Large intestine (tissue), 12 donors: ENCODE measurements at places on chromosomes 2 and 18. TPM values are rescaled to one million over a fixed set of nuclear protein-coding genes. Genes with fewer than 3 reads are reported as not detected.
A peak's percentile ranks its signal among the peaks of the same experiment; 100 is the strongest.

DNA sequence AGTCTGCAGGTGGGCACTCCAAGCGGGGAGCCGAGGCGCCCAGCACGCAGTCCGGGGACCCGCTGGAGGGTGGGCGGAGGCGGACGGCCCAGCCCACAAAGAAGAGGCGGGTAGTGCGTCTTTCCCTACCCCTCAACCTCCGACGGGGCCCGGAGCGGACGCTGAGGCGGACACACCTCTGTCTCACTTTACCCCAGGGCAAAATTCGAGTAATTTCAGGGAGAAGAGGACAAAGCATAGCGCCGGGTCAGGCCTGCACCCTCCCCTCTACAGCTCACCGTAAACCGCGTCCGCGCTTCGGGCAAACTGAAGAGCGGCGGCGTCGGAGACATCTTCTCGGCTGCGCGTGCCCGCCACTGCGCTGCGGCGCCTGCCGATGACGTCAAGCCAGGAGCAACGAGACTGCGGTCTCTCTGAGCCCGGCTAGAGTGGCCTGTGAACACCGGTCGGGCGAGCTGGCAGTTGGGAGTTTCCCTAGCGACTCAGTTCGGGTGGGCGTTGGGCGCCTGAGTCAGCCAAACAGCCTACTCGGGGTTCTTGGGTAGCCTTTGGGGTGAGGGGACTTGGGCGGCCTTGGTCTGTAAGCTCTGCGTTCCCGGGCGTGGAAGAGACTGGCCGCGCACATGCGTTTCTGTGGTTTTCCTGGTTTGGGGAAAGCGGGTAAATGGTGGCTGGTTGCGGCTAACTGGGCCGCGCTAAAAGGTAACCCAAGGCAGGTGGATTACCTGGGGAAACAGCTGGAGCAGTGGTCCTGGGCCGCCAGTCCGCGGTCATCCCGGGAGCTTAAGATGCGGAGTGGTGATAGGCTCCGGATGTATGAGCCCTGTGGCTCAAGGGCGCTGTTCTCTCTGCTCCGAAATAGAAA is at the start of gene THOC1:
Gene THOC1 (minus strand): TSS at position 360 of the 865 bp plus-strand sequence. CDS start 28 bp downstream, at position 332.
- H3K27ac ChIP-seq = peak within 1 kb of the TSS; percentile 93
- no peaks in the 10 kb centered on the region for H3K27me3 ChIP-seq
- H3K36me3 ChIP-seq = peaks cover 11% of the 10 kb centered on the region
- H3K4me3 ChIP-seq = peak within 1 kb of the TSS; percentile 96
- peaks cover 10% of the 10 kb centered on the region for H3K4me1 ChIP-seq
- DNase-seq = peak; percentile 96

- no peaks in the 10 kb centered on the region for H3K36me3 ChIP-seq
- no peak for DNase-seq
- H3K4me1 ChIP-seq = no peaks in the 10 kb centered on the region
- no peak overlapping the region for H3K27ac ChIP-seq
- no peak overlapping the region for H3K4me3 ChIP-seq
These were observed 129.0 kb downstream of the ICOS start for GRCh38 chr2:204065566-204065965.

DNA sequence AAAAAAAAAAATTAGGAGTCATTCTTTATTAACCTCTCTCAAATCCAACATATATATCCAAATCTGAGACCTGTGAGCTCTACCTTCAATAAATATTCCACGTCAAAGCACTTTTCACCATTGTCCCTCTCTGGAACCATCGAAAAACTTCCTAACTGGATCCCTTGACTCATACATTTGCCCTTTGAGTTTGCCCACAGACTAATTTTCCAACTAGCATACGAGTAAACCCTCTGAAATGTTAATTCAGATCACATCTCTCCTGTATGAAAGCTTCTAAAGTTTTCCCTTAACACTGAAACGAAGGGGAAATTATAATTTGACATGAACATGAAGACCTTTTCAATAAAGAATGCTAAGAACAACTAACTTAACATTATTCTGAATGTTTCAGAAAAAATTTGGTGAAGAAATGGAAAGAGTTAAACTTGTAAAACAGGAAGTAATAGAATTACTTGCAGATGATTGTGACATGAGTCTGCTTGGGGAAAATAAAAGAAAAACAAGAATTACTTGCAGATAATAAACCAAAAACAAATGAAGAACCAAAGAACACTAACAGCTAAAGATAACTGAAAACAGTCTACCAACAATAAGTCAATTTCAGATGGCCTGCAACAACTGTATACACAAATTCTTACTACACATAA is 110.6 kb downstream of the C2orf74 start:
- no peak for DNase-seq
- no peaks in the 10 kb centered on the region for H3K27me3 ChIP-seq
- no peak overlapping the region for H3K4me3 ChIP-seq
- H3K36me3 ChIP-seq = peaks cover 27% of the 10 kb centered on the region
- H3K4me1 ChIP-seq = no peaks in the 10 kb centered on the region

DNA sequence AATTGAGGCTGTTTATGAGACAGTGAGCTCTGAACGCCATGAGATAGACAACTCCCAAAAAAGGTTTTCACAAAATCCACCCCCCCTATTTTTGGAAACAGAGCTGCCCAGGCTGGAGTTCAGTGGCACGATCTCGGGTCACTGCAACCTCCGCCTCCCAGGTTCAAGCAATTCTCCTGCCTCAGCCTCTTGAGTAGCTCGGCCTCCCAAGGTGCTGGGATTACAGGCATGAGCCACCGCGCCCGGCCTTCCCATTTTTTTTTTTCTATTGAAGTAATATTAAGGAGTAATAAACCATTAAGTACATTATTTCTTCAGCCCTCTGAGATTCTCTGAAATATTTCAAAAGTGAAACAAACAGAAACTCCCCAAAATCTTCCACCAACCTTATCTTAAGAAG is 252.8 kb upstream of the NETO1 start:
- no peak overlapping the region for H3K4me3 ChIP-seq
- H3K36me3 ChIP-seq = no peaks in the 10 kb centered on the region
- no peak overlapping the region for H3K27ac ChIP-seq
- no peak for DNase-seq

- no peaks in the 10 kb centered on the region for H3K27me3 ChIP-seq
- no peak overlapping the region for H3K4me3 ChIP-seq
- DNase-seq = no peak
These were observed 32.1 kb upstream of the SPAG16 start for GRCh38 chr2:213252206-213252605.

DNA sequence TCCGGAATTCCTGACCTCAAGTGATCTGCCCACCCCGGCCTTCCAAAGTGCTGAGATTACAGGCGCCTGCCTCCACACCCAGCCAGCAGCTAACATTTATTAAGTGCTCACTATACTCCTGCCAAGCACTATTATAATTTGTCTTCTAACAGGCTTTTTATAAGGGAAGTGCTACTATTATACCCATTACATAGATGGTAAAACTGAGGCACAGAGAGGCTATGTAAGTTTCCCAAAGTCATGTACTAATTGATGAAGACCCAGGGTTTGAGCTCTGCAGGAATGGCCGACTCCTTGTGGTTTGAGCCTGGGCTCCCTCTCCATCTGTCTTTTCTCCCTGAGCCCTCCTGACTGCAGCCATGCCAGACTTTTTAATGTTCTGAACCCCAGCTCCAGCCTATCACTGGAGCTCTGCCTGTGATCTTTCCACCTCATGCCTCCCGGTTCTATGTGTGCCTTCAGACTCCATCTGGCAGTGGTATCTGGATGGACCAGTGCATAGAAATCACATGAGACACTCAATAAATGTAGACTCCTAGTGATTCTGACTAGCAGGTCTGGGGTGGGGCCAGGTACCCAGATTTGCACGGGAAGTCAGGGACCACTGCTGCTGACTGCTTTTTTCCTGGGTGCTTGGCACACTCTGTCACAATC is 197.1 kb downstream of the NEDD4L start:
- H3K4me1 ChIP-seq = peaks cover 32% of the 10 kb centered on the region
- no peak overlapping the region for H3K27ac ChIP-seq
- no peak for DNase-seq
- no peak overlapping the region for H3K4me3 ChIP-seq
- H3K36me3 ChIP-seq = peaks cover 9% of the 10 kb centered on the region
- H3K27me3 ChIP-seq = no peaks in the 10 kb centered on the region

DNA sequence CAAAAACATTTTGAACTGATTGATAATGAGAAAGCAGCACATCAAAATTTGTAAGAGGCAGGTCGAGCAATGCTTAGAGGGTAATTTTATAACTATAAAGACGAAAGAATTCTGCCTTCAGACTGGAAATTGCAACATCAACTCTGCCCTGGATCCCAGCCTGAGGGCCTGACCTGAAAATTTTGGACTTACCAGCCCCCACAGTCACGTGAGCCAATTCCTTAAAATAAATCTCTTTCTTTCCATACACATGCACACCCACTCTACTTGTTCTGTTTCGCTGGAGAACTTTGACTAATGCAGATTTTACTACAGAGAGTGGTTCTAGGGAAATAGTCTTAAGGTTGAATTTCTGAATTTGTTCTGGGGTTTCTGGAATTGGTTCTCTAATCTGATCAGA is 14.6 kb upstream of the ACOXL start:
- peaks cover 5% of the 10 kb centered on the region for H3K27me3 ChIP-seq
- H3K27ac ChIP-seq = no peak overlapping the region
- no peak overlapping the region for H3K4me3 ChIP-seq

DNA sequence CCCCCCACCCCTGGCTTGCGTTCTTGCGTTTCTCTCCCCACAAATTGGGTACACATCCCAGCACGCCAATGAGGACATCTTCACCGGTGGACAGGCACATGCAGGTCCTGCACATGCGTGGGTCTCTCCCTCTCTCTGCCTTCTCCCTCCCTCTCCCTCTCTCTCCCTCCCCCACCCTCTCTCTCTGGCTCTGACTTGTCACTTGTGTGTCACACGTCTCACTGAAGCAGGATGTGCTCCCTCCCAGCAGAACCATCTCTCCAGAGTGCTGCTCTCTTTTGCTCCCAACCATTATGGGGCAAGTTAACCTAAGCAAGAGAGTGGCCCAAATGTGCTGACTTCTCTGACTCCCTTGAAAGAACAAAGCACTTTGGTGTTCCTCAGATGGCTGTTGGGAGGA is 120.8 kb upstream of the CAB39 start:
- H3K4me3 ChIP-seq = no peak overlapping the region
- no peaks in the 10 kb centered on the region for H3K36me3 ChIP-seq
- H3K27me3 ChIP-seq = no peaks in the 10 kb centered on the region
- H3K27ac ChIP-seq = no peak overlapping the region

DNA sequence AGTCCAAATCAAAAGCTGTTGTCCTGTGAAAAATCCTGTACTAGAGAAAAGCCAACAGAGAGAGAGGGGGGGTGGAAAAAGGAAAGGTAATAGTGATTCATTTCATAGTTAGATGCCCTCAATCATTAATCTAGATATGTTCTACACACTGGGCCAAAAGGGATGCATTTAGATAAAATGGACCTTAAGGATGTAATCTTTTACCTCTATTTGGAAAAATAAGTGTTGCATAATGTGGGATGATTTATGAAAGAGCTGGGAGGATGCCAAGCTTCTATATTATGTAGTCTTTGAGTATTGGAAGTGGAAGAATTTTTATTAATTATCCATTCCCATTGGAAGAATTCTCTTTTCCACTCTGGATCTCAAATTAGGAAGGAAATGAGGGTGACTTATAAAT is 480.5 kb upstream of the ZEB2 start:
- H3K4me1 ChIP-seq = no peaks in the 10 kb centered on the region
- no peak overlapping the region for H3K4me3 ChIP-seq
- no peaks in the 10 kb centered on the region for H3K36me3 ChIP-seq
- DNase-seq = no peak
- no peak overlapping the region for H3K27ac ChIP-seq

GRCh38 chr2:60350791-60351190 is 202.7 kb downstream of the BCL11A start:
- H3K4me1 ChIP-seq = no peaks in the 10 kb centered on the region
- no peak for DNase-seq
- H3K4me3 ChIP-seq = no peak overlapping the region

MAL gene
- polyA plus RNA-seq = 0.30 TPM

LYG2 gene
- 0.16 TPM for polyA plus RNA-seq

- no peak for DNase-seq
- H3K36me3 ChIP-seq = no peaks in the 10 kb centered on the region
- H3K4me3 ChIP-seq = no peak overlapping the region
- H3K27me3 ChIP-seq = no peaks in the 10 kb centered on the region
These were observed 1281.9 kb upstream of the PIK3C3 start for GRCh38 chr18:40673150-40673549.

CFAP65 gene
- 3.4 TPM for polyA plus RNA-seq

KIF1A gene
- 15.8 TPM for polyA plus RNA-seq

DNA sequence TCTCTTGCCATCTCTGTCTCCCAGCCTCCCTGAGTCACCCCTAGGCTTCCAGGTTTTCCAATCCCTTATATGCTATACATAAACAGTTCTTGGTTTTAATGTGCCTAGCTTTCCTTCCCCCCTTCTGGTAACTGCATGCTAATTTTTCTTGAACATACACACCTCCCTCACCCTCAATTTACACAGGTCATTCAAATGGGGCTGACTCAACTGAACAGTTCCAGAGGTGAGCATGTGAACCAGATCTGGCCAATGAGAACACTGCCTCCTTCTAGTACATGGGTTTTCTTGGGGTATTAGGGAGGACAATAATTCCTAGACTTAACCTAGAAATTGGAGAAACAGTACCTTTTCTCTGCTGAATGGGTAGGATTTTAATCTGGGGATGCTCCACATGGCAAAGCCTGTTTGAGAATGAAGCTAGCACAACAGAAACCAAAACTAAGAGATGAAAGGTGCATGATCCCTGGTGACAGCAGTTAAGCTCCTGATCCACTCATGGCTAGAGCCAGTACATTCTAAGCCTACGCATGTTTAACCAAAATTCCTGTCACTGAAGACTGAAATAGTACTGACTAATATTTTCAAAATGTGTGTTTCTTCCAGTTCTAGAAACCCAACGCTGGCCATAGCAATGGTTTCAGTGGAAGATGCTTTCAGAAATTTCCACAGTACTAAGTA is 11.8 kb downstream of the SLC25A12 start:
- H3K36me3 ChIP-seq = no peaks in the 10 kb centered on the region
- no peaks in the 10 kb centered on the region for H3K4me1 ChIP-seq
- peaks cover 12% of the 10 kb centered on the region for H3K27me3 ChIP-seq
- H3K4me3 ChIP-seq = no peak overlapping the region
- no peak for DNase-seq

C1GALT1C1L gene
- polyA plus RNA-seq = 1.1 TPM

FAP gene
- 10.6 TPM for polyA plus RNA-seq

DNA sequence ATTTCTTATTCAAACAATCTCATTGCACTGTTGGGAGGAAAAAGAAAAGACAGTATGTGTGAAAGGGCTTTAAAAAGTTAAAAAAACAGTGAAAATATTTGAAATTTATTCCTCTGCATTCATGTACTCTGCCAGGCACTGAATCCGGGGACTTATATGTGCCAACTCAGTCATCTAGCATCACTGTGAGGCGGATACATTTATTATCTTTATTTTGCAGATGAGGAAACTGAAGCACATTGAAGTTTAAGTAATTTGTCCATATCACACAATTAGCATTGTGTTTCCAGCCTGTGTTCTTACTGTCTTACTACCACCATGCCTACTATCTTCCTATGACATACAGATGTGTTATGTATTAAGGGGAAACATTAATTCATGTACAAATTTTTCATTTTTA is 1.8 kb downstream of the LCLAT1 start:
- H3K27ac ChIP-seq = no peak overlapping the region
- peaks cover 12% of the 10 kb centered on the region for H3K4me1 ChIP-seq
- no peak for DNase-seq
- no peak overlapping the region for H3K4me3 ChIP-seq

PLEK gene
- polyA plus RNA-seq = 8.0 TPM
